ENCODE measurements at places on chromosomes 2 and 18.

- no peak for DNase-seq
These were observed 118.2 kb upstream of the COPS8 start for GRCh38 chr2:236967499-236967783.

DNA sequence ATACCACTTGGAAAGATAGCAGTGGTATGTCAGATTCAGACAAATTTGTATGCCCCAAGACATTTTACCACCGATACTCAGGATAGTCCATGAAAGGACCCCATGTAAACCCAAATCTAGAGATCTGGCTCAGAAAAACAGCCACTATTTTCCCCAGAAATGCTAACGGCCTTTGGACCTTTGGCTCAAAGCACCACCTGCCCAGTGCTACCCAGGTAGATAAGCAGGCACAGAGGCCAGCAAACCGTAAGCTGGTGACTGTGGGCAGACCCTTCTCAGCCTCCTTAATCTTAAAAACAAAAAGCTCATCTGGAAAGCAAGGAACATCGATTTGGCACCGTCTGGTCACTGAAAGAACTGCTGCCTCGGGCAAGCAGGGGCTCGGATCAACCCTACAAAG, 61.4 kb upstream of the GREB1L start:
- no peak for DNase-seq

DNA sequence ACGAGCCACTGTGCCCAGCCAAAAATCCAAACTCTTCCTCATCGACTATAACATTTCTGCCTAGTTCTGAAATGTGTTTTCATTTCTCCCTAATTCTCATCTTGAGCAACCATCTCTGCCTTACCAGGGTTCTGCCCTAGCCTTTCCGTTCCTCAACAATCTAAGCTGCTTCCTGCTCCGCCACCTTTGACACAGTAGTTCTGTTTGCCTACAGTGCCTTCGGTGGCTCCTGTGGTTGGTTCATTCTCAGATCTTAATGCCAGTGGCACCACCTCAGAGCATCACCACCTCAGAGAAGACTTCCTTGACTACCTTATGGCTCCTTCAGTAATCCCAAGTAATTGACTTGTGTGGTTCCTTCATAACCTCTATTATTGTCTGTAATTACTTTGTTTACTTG, 3.8 kb downstream of the SOCS6 start:
- no peak for DNase-seq

DNA sequence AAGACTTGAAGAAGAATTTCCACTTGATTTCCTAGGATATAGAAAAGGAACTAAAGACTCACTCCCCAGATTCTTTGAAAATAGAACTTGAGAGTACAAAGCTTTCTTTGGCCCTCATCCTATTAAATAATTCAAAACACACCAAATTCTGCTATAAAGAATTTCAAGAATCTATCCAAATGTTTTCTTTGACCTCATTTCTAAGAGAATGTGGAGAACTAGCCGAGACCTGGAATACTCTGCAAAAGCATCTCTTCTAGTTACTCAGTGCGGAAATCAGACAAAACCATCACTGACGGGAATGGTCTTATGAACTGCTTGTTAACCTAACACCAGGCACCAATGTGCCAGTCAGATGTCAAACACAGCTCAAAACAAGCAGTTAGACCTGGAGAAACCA, 44.2 kb upstream of the ARL5A start:
- no peak for DNase-seq

DNA sequence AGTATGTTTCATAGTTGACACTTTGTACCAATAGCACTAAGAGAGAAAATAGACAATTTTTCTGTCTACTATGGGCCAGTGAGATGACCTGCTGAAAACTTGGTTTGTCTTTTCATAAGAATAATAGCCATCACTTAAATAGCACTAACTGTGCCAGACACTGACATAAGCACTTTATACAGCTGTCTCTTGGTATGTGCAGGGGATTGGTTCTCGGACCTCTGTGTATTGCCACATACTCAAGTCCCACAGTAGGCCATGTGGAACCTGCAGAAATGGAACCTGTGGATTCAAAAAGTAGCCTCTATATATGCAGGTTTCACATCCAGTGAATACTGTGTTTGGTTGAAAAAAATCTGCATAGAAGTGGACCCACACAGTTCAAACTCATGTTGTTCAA, 126.7 kb downstream of the XRCC5 start:
- no peak for DNase-seq

GRCh38 chr2:48551548-48551947, 21.6 kb downstream of the STON1 start:
- no peak for DNase-seq

GRCh38 chr2:15359716-15360531, 201.2 kb downstream of the NBAS start:
- no peak for DNase-seq

DNA sequence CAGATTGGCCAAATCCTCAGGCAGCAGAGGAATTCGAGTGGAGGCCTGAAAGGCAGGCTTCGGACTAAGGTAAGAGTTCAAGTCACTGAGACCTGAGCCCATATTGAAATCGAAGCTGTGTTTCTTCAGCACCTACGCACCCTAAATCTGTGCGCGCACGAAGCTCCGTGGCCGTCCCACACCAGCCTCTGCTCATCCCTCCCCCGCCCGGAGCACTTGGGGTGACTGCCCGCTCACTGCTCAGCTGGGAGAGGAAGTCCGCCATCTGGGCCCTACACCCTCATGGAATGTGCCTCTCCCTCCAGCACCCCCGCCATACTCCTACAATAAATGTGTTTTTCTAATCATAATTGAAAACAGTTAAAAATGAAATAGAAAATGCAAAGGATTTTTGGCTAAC, 734.5 kb downstream of the GALR1 start:
- DNase-seq: no peak

DNA sequence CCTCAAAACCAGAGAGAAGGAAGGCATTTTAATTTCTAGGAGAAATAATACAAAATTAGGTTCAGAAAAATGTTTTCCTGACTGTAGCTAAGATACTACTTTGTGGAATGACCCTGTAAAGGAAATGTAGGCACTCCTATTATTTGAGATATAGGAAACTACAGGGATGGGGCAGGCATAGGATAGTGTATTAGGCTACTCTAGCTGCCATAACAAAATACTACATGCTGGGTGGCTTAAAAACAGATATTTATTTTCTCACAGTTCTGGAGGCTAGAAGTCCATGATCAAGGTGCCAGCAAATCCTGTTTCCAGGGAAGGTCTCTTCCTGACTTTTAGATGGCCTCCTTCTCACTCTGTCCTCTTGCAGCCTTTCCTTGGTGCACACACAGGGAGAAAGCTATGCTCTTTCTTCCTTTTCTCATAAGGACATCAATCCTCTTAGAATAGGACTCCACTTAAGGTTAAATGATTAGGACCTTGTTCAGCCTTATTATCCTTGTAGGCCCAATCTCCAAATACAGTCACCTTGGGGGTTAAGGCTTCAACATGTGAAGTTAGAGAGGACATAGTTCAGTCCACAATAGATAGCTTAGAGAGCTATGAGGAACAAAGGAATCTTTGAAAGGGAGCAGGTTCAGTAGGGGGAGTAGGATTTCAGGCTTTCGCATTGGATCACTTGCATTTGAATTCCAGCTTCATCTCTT, 14.0 kb upstream of the CAVIN2 start:
- no peak for DNase-seq

GRCh38 chr2:169343202-169343601, 19.1 kb downstream of the LRP2 start:
- DNase-seq: no peak

GRCh38 chr2:62663920-62664795, 41.4 kb upstream of the EHBP1 start:
- no peak for DNase-seq

Measured in activated CD8-positive, alpha-beta memory T cell treated with anti-CD3 and anti-CD28 coated beads for 4 hours (primary cell).